ENCODE measurements at places on chromosomes 12 and 14.

DNA sequence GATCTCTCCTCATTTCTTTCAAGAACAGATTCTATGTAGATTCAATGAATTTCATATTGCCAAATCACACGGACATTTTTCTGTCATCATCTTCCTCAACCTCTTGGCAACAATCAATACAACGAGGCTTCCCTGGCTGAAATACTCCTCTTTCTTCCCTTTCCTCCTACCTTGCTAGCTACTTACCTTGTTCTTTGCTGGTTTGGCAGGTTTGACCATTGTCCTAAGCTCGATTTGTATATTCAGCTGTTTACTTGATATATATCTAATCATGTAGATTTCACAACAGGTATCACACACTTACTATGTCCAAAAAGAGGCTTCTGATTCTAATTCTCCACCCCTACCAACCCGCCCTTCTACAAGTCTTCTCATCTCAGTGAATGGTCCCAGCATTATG lies 23.6 kb downstream of the NDUFA12 start:
- no peak for DNase-seq

DNA sequence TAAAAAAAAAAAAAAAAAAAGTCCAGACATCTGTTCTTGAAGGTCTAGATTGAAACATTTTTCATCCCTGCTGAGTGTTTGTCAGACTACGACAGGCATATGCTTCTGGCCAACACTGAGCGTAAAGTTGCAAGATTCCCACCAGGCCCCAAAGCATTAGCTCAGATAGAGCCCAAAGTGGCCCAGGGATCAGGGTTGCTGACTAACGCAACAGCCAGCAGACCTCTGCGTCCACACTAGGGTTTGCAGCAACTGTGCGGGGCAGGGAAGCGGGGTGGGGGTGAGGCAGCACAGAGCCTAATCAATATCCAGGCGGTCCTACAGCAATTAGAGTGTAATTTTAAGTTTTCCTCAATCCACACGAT lies 55.7 kb downstream of the SSH1 start:
- no peak for DNase-seq

- DNase-seq, result no peak
Observed at GRCh38 chr12:20264608-20265114, 103.7 kb upstream of the PDE3A start.

DNA sequence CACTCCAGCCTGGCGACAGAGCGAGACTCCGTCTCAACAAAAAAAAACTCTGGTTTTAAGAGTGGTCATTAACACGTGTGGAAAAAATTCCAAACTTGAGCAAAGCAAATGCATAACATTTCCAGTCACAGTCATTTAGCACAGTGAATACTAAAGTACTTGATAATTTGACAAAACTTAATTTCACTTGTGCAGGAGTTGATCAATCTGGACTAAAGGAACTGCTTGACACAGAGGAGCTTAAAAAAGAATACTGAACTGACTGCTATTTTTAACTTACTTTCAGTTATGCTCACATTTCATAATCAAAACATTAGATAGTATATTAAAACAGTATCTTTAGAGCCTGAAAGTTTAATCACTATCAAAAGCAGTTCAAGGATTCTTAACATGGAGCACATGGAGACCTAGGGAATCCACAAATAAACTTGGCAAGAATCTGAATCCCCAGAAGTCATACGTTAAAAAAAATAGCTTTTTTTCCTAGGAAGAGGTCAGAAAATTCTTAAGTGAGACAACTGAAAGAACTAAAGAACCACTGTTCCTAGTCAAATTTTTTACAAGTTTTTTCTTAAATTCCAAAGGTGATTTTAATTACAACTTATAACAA lies 7.4 kb downstream of the UBE2N start:
- no peak for DNase-seq

GRCh38 chr14:105484069-105484996 lies 2.4 kb upstream of the CRIP1 start:
- DNase-seq, result no peak

GRCh38 chr12:125552295-125552694 lies 487.1 kb downstream of the AACS start:
- no peak for DNase-seq

GRCh38 chr14:78950649-78951048 lies 780.5 kb downstream of the NRXN3 start:
- no peak for DNase-seq

GRCh38 chr12:113748707-113749432 lies 217.3 kb downstream of the RBM19 start:
- no peak for DNase-seq

DNA sequence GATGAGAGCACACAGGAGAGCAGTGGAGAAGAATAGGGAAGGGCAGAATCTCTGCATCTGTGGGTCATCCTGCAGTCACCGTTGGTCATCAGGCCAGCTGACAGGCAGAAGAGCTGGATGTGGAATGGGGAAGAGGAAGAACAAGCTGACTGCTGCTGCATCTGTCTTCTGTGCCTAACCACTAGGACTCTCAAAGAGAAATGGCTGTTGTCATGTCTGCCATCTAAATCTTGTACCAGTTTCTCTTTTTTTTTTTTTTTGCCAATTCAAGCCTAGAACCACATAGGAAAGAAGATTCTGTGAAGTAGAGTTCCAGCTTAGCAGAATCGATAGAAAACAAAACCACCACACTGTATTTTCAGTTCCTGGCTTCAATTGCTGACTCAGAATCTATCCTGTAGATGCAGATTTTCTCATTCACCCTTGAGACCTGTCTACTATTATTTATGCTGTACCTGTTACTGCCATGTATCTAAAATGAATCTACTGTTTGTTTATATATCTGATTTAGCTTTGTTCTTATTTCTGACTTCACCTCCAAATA lies 421.9 kb upstream of the PRICKLE1 start:
- no peak for DNase-seq

DNA sequence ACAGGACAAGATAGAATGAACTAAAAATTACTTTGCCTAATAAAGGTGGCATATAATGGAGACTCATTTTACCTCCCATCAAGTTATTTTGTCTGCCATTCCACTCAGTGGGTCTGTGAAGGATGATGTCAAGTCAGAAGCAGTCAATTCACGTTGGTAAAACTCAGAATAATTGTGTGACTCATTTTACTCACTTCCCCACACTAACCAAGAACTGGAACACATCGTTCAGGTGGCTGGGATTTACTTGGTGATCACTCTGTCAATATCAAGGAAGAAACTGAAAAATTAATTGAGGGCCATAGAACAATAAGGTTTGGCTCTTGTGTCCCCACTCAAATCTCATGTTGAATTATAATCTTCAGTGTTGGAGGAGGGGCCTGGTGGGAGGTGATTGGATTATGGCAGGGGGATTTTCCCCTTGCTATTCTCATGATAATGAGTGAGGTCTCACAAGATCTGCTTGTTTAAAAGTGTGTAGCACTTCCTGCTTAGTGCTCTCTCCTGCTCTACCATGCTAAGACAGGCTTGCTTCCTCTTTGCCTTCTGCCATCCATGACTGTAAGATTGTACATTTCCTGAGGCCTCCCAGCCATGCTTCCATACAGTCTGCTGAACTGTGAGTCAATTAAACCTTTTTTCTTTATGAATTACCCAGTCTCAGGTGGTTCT lies 35.7 kb upstream of the GTF2A1 start:
- DNase-seq, result no peak

DNA sequence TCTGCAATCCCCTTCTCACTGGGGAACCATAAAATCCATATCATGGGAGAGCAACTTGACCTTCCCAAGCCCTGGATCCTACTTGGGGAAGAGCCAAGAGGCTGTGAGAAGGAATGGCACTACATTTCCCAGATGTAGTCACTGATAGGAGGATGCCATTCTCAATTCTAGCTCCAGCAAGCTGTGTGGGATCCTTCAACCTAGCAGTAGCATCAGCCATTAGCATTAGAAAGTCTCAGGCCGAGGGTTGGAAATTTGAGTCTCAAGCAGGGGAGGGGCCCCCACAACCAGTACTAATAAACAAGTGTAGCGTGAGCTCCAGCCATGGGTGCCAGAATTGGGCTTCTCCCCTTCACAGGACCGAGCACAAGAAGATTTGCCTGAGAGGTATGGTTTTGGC lies 84.3 kb upstream of the NELL2 start:
- no peak for DNase-seq

GRCh38 chr12:63021116-63021515 lies 86.2 kb upstream of the PPM1H start:
- DNase-seq, result no peak

DNA sequence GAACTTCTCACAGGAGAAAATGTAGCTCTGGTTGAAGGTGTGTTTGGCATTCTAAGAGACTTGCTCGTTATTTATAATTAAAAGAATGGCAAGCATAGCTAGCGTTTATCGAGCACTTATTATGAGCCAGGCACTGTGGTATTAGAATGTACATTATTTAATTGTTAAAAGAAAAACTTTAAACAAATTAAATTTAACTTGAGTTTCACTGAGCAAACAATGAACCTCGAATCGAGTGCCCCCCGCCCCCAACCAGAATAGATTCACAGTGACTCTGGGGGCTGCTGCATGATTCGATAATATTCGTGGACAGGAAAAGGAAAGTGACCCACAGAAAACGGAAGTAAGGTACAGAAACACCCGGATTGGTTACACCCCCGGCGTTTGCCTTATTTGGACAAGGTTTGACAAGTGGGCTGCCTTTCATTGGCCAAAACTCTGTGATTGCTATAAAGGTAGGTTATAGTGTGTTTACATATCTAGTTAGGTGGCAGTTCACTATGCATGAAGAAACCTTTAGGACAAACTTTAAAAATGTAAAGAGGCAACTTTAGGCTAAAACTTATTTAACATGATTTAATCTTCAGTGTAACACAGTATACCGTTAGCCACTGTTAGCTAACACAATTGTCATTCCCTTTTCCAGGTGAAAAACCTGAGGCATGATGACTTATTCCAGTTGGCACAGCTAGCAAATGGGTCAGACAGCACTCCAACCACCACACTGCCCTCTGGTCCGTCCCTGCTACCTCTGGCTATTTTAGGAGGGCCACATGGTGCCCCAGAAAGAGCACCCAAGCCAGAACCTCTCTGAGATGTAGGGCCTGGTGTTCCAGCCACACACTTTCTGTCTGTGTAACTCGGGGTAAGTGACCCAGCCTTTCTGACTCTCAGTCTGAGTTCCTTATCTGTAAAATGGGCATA lies 7.1 kb downstream of the SCNN1A start:
- no peak for DNase-seq

Data from NCI-H1048 (cell line).